Stimulated activated CD8-positive, alpha-beta memory T cell treated with anti-CD3 and anti-CD28 coated beads, Interleukin-7, amount 100 ng/mL, for 4 hours (primary cell): ENCODE measurements at places on chromosomes 13 and 19.
A peak's percentile ranks its signal among the peaks of the same experiment; 100 is the strongest.

- DNase-seq = peak; percentile 36
Measured at GRCh38 chr19:13978351-13979243, 26.3 kb downstream of the DCAF15 start.

GRCh38 chr19:18961767-18962620 is 21.0 kb upstream of the HOMER3 start:
- no peak for DNase-seq

DNA sequence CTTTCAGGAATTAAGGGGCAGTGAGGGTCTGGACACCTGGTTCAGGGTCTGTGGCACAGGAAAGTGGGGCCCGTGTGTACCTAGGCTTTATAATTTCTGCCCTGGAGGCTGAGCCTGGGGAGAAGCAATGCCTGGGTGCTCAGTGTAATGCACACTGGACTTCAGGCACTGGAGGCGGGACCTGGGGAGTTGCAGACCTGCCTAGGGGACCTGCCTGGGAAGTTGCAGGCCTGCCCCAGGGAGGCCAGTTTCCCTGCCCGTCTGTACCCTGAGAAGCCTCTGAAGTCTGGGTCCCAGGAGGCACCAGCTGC is 2.5 kb upstream of the TMEM59L start:
- no peak for DNase-seq

- no peak for DNase-seq
Measured at GRCh38 chr13:50917572-50917971, 8.0 kb downstream of the RNASEH2B start.

- no peak for DNase-seq
Measured at GRCh38 chr19:15372470-15372869, 7.1 kb downstream of the AKAP8 start.

- DNase-seq = no peak
Measured at GRCh38 chr13:65499256-65499655, 1730.9 kb downstream of the PCDH9 start.

- DNase-seq = no peak
Measured at GRCh38 chr19:32241932-32242710, 103.3 kb upstream of the ZNF507 start.

DNA sequence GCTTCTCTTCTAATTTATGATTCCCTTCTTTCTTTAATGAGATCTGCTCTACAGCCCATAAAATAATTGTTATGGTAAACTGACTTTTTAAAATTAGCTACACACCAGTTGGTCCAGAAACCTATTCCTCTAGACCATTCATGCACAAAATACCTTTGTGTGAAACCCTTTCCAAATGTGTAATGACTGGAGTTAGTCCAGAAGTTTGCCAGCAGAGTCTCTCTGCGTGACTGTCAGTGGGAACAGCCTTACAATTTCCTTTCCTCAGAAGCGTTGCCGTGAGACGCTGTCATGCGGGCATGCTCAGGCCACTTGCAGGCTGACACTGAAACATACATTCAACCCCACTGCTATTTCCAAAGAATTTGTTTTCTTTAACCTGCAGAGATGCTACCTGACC is 965.2 kb downstream of the PCDH9 start:
- DNase-seq = no peak

- DNase-seq = no peak
Measured at GRCh38 chr19:56547535-56547934, 8.8 kb downstream of the ZFP28 start.

DNA sequence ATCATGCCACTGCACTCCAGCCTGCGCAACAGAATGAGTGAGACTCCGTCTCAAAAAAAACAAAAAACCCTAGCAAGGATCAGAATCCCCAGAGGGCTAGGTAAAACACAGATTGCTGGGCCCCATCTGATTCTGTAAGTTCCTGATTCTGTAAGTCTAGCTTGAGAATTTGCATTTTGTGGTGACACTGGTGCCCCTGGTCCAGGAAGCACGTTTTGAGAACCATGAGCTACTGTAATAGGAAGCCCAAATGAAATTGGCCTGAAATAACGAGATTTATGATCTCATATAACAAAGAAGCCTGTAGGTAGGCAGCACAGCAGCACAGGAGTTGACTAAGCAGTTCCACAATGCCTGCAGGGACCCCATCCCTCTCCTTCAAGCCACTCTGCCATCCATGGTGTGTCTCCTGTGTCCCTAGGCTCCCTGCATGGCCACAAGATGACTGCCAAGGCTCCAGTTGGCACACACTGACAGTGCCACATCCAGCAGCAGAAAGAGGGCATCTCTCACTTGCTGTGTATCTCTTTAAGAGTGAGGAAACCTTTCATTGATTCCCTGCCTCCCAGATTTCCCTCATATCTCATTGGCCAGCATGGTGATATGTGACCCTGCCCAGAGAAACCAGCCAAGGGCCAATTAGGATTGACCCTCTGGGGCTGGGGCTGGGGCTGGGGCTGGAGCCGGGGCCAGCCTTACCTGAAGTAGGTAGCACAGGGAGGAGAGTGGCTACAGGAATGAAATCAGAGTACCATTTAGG is 21.7 kb downstream of the SIPA1L3 start:
- DNase-seq = no peak

DNA sequence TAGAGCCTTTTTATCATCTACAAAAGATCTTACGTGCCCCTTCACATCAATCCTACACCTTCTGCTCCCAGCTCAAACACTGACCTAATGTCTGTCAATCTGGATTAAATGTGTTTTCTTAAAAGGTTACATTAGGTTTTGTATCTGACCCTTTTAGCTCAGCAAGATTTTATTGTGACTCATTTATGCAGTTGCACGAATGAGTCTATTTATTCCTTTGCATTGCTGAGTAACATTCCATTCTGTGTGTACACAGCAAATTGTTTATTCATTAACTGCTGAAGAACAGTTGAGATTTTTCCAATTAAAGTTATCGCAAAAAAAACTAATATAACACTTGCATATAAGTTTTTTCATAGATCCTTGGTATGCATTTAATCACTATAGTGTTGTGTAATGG is 253.9 kb upstream of the GPC6 start:
- DNase-seq = no peak

DNA sequence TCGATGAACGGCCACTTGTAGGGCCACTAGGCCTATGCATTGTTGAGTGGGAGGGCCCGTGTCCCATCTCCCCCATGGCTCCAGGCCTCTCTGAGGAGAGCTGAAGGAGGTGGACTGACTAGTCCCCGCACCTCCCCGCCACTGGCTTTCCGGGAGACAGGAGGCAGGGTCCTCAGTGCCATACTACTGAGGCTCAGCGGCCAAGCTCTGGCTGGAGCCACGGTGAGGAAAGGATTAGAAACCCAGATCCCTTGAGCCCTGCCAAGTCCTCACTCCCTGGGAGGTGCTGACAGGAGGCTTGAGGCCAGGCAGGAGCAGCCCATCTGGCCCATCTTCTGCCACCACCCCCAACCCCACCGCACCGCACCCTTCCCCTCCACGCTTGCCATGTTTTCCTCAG is 29.0 kb downstream of the CCDC8 start:
- DNase-seq = no peak

- no peak for DNase-seq
Measured at GRCh38 chr13:32247887-32248286, 67.3 kb downstream of the ZAR1L start.

- DNase-seq = no peak
Measured at GRCh38 chr19:51342631-51343569, 961 bp upstream of the VSIG10L start.

DNA sequence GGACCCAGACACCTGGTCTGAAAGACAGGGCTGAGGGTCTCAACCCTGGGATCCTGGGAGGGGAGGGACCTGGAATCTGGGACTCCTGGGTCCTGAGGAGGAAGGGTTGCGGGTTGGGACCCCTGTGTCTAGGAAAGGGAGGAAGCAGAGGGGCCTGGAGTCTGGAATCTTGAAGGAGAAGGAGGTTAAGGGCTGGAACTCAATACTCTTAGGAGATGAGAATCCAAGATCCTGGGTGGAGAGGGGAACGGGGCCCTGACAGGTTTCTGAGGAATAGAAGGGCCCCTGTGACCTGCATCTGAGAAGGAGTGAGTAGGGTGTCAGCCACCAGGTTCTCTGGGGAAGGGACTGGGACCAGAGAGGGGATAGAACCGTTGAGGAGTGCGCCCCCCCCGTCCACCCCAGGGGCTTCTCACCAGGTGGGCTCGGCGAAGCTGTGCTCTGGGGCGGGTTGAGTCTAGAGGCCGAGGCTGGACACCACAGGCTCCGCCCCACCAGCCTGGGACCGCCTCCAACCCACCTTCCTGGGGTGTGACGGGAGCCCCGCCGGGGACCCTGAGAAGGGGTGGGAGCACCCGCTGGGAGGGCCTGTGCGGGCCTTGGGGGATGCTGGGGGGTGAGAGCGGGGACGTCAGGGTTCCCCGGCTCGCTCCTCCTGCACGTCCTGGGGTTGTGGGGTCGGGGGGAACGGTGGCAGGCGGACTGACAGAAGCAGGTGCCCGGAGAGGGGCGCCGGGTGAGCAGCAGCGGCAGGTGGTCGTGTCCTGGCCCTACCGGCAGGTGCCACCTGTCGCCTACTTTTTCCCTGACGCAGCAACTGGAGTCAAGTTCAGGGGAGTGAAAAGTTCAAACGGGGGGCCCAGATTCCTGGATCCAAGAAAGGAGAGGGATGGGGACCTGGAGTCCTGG is at the start of gene MAMSTR:
TSS of gene MAMSTR (minus strand) at position 463 of the 909 bp plus-strand sequence. CDS start 694 bp downstream, outside the sequence.
- no peak for DNase-seq

DNA sequence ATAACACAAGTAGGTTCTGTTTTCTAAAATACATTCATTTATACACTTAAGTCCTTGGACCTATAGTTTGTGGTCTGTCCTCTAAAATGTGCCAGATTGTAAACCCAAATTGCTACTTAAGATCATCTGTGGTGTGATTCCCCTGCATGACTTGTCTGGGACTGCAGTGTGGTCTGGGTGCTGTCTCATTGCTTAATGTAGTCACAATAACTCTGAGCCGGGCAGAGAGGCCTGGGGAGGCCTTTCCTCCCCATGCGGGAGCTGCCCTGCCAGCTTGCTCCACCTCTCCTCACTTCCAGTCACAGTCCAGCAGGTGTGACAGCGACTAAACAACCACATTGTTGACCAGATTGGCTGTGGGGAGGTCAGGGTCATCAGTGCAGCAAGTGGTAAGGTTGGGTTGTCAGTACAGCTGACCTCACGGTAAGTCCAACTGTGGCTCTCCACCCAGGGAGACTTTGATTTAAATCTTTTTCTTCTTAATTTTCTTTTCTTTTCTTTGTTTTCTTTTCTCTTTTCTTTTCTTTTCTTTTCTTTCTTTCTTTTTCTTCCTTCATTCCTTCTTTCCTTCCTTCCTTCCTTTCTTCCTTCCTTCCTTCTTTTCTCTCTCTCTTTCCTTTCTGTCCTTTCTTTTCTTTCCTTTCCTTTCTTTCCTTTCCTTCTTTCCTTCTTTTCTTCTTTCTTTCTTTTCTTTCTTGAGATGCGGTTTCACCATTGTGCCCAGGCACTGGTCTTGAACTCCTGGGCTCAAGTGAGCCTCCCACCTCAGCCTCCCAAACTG is 4.4 kb upstream of the TUBA3C start:
- DNase-seq = no peak

- no peak for DNase-seq
Measured at GRCh38 chr19:37905946-37906868, at the start of gene WDR87. TSS of gene WDR87 (minus strand) at chr19:37906594. CDS start at chr19:37898239, 8,355 bp downstream.

DNA sequence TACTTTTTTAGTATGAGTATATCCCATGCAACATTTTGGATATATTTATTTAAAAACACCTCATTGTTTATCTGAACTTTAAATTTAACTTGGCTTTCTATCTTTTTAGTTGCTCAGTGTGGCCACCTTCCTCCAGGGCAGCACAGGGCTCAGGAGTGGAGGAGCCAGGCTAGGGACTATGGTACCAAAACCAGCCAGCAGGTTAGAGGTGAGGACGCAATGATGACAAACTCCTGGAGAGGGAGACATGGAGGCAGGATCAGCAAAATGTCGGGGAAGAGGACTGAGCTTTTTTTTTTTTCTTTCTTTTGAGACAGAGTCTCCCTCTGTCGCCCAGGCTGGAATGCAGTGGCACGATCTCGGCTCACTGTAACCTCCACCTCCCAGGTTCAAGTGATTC is 29.6 kb upstream of the CALM3 start:
- no peak for DNase-seq

GRCh38 chr13:109415057-109415456 is 371.3 kb downstream of the IRS2 start:
- DNase-seq = no peak

DNA sequence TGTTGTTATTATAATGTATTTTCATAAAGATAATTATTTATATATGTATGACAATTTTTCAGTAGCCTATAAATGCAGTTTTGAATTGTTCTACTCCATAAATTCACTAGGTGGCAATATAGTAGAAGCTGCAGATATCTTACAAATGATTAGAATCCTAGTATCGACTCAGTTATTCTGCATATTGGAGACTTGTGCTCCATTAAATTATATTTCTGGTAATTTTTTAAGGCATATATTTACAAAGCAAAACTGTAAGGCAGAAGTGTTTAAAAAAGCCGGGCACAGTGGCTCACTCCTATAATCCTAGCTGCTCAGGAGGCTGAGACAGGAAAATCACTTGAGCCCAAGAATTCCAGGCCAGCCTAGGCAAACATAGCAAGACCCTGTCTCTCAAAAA is 58.7 kb downstream of the DPY19L3 start:
- no peak for DNase-seq

DNA sequence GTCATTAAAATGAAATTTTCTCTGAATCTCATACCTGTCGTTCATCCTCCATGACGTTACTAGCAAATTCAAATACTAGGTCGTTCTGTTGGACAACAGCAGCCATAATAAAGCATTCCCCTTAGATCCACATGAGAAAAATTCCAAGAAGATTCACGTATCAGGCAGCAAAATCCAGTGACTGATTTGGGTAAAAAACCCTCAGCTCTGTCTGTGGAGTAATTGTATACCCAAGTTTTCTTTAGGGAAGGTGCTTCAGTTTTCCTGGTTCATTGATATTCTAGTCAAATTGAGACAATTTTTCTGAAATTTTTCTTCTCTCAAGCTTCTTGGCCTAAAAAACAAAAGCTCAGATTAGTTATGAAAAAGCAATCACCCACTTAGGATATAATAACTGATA is 37.2 kb downstream of the ELF1 start:
- DNase-seq = no peak

- DNase-seq = no peak
Measured at GRCh38 chr19:23665651-23666410, 21.2 kb downstream of the ZNF675 start.

- no peak for DNase-seq
Measured at GRCh38 chr13:110924639-110924934, 9.7 kb upstream of the ANKRD10 start.

- DNase-seq = no peak
Measured at GRCh38 chr19:7195046-7195445, 99.2 kb downstream of the INSR start.

DNA sequence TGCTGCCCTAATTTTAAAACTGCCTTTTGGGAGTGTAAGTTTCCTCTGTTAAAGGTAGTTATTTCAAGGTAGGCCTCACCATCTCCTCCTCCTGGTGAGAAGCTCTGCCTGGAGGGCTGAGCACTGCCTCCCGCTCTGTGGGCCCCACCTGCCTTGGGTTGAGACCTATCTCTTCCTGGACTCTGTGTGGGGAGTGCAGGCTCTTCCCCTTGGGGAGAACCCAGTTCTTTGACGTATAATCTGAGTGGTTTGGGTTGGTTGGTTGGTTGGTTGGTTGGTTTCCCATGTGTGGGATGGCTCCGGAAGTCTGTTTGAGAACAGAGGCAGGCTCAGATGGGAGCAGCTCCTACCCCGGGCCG is 39.1 kb downstream of the ACTN4 start:
- no peak for DNase-seq

- no peak for DNase-seq
Measured at GRCh38 chr13:47216176-47216822, 319.4 kb upstream of the HTR2A start.
